ENCODE measurements at places on chromosomes 5 and 9.
A peak's percentile ranks its signal among the peaks of the same experiment; 100 is the strongest.

DNA sequence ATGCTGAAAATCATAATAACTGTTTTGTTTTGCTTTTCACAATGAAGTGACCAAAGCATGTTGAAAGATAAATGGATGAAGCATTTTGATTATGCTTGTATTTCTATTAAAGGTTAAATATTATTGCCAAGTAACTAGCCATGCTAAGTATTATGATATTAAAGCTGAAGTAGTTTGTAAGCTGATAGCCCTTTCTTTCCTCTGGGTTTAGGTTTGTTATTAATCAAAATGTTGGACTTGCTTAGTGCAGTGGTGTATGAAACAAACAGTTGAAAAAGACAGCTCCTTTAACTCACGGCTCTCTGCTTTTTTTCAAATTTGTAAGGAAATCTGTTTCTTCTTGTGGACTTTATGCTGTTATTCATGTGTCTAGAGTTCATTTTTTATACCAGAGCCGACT is 246.0 kb downstream of the CWC27 start:
- H3K36me3 ChIP-seq, result no peaks in the 10 kb centered on the region
- H3K4me1 ChIP-seq, result no peaks in the 10 kb centered on the region
- no peak overlapping the region for H3K27ac ChIP-seq
- no peaks in the 10 kb centered on the region for H3K27me3 ChIP-seq
- no peak for DNase-seq

- no peak for DNase-seq
- no peak overlapping the region for H3K27ac ChIP-seq
- H3K4me1 ChIP-seq, result no peaks in the 10 kb centered on the region
- no peak overlapping the region for H3K4me3 ChIP-seq
- no peaks in the 10 kb centered on the region for H3K36me3 ChIP-seq
These were observed 642 bp downstream of the CSF2 start for GRCh38 chr5:132074091-132074771.

- no peaks in the 10 kb centered on the region for H3K4me1 ChIP-seq
- H3K4me3 ChIP-seq, result no peak overlapping the region
- H3K27me3 ChIP-seq, result no peaks in the 10 kb centered on the region
- H3K27ac ChIP-seq, result no peak overlapping the region
These were observed 47.9 kb downstream of the TNFSF15 start for GRCh38 chr9:114757984-114758383.

- H3K27me3 ChIP-seq, result no peaks in the 10 kb centered on the region
- DNase-seq, result no peak
- no peak overlapping the region for H3K27ac ChIP-seq
- H3K4me1 ChIP-seq, result no peaks in the 10 kb centered on the region
These were observed 227.5 kb downstream of the AGTPBP1 start for GRCh38 chr9:85514256-85514655.

DNA sequence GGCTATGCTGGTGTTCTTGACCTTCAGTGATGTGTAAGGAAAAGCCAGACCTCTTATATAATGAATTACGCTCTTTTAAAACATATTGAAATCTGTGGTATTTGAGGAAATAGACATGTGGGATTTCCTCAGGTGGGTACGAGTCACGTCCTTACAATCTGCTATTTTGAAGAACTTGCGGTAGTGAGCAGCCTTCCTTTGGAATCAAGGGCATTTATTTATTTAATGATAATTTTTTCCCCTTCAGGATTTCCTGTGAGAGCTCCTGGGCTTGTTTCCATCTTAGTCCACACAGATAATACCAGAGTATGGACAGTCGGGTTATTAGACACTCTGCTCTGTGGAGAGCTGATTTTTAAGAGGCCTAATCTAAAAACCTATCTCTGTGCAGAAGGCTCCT is 167.9 kb downstream of the ARHGEF28 start:
- no peak overlapping the region for H3K27ac ChIP-seq
- no peak for DNase-seq
- no peaks in the 10 kb centered on the region for H3K4me1 ChIP-seq
- no peaks in the 10 kb centered on the region for H3K27me3 ChIP-seq

DNA sequence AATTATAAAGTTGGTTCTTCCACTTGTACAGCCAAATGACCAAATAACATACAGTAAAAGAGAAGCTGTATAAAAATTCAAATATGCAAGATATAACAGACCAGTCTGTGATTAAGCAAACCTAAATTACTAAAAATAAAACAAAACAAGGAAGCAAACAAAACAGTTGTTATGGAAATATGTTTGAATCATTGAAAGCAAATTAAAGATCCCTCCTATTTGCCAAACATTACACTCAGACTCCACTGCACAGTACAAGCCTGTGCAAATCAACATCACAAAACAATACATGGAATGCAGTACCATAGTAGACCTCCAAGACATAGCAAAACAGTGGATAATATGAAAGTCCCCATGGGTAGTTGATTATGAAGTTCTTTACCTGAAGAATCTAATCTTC is 288.1 kb upstream of the PTGER4 start:
- H3K36me3 ChIP-seq, result no peaks in the 10 kb centered on the region
- no peak overlapping the region for H3K27ac ChIP-seq
- no peak for DNase-seq
- H3K4me1 ChIP-seq, result no peaks in the 10 kb centered on the region
- H3K27me3 ChIP-seq, result no peaks in the 10 kb centered on the region

DNA sequence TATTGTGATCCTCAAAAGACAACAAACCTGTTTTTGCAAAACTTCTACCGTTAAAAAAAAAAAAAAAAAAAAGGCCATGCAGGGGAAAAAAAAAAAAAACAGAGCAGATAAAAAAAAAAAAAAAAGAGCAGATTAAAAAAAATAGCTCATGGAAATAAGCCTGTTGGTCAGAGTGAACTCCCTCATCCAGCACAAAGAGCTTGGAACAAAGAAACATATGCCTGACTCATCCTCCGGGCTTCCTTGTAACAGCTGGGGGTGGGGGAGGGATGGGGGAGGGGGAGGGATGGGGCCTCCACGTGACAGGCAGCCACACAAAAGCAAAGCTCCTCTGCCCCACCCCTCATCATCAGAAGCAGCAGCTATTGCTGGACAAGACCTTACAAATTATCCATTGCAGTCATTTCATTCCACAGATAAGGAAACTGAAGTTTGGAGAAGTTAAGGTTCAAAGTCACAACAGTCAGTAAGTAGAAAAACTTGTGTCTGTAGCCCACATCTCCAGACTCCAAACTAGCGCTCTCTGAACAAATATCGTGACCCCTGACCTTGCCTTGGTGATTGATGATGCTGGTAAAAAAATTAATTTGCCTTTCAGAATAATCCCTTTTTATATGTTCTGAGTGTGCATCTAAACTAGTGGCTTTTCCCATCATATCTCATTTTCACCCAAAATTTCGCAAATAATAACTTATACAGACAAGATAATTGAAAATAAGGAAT is 38.9 kb downstream of the SLC35D2 start:
- no peak overlapping the region for H3K4me3 ChIP-seq
- H3K27ac ChIP-seq, result no peak overlapping the region
- H3K27me3 ChIP-seq, result no peaks in the 10 kb centered on the region
- H3K36me3 ChIP-seq, result peaks cover 5% of the 10 kb centered on the region

DNA sequence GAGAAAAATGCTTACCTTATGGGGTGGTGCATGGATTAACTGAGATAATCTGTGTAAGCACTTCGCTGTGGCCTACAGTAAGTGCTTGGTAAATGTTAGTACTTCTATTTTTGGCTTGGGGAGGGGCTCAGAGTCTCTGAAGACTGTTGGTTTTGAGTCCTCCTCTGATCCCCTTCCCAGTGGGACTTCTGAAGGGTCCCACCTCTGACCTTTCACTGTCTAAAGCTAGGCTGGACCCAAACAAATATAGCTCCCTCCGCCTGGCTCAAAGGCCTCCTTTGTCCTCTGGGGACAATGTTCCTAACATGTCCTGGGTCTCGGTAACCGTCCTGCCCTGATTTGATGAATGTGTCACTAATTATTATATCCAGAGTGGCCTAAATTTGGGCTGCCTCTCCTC is 34.8 kb downstream of the CAMK2A start:
- no peaks in the 10 kb centered on the region for H3K4me1 ChIP-seq
- H3K27me3 ChIP-seq, result no peaks in the 10 kb centered on the region

DNA sequence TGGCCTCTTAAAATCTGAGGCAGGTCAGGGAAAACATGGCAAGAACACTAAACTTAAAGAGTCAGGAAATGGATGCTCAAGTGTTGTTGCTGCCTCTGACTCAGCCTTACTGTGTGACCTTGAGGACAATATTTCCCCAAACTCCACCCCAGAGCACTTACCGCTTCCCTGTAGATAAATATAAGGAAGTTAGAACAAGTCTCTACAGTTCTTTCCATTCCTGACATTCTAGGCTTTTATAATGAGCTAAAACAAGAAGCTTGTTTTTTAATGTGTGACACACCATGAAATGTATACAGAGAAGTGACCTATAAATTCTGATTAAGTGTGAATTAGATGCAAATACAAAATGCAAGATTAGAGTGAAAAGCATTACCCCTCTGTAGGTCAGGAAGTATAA is 129.3 kb downstream of the GRIA1 start:
- no peaks in the 10 kb centered on the region for H3K36me3 ChIP-seq
- DNase-seq, result no peak
- H3K27me3 ChIP-seq, result no peaks in the 10 kb centered on the region
- no peaks in the 10 kb centered on the region for H3K4me1 ChIP-seq
- H3K4me3 ChIP-seq, result no peak overlapping the region

DNA sequence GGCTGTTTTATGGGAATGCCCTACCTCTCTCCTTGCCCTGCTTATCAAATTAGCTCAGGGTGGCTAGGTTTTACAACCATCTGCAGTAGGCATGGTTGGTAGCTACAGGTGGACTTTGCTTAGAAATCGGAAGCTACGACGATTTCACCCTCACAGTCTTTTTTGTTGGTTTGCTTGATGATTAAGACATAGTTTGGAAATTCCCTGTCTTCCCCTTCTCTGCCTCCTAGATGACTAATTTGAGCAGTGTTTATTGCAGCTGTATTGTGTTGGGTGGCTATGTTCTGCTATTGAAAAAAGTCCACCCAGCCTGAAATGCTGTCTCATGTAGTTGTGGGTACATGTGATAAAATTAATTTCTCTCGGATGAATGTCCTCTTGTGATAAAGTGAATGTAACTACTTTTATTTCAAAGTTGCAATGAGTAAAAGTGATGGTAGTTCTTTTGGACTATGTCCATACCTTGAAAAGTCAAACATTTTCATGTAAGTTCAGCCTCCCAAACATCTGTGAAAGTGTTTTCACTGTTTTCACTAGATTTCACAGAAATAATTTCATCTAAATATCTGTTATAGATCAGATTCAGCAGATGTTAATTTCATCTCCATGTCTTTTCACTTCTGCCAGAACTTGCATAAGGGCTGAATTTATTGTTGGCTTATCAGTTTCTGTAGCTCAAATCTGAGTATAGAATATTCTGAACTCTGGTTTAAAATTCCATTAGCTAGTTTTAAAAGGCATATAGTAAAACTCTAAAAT is 37.3 kb upstream of the FYB1 start:
- H3K4me1 ChIP-seq, result no peaks in the 10 kb centered on the region
- no peaks in the 10 kb centered on the region for H3K27me3 ChIP-seq
- no peaks in the 10 kb centered on the region for H3K36me3 ChIP-seq

DNA sequence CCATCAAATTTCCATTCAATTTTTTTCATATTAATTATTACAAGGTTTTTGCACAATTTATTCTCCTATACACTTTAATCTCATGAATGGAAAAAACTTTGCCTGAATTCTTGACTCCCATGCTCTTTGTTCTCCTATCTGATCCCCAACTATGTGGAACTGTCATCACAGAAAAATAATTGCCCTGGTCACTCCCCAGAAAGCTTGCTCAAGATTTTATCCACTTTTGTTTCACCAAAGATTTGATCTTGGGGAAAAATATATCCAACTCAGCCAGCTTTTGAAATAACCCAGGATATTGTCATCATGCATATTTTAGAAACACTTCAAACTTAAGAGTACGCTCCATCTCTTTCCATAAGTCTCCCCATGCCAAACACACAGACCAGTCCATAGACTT is 77.7 kb upstream of the PPP2R2B start:
- no peak for DNase-seq
- no peaks in the 10 kb centered on the region for H3K4me1 ChIP-seq
- H3K27me3 ChIP-seq, result no peaks in the 10 kb centered on the region
- no peak overlapping the region for H3K4me3 ChIP-seq
- H3K27ac ChIP-seq, result no peak overlapping the region

GRCh38 chr9:19148187-19148586 is 20.9 kb upstream of the PLIN2 start:
- no peaks in the 10 kb centered on the region for H3K27me3 ChIP-seq
- H3K27ac ChIP-seq, result no peak overlapping the region
- no peak for DNase-seq
- no peak overlapping the region for H3K4me3 ChIP-seq
- no peaks in the 10 kb centered on the region for H3K4me1 ChIP-seq
- H3K36me3 ChIP-seq, result no peaks in the 10 kb centered on the region

GRCh38 chr5:18281947-18282581 is 647.8 kb downstream of the TAF11L14 start:
- H3K36me3 ChIP-seq, result no peaks in the 10 kb centered on the region
- no peaks in the 10 kb centered on the region for H3K27me3 ChIP-seq
- DNase-seq, result no peak
- no peak overlapping the region for H3K4me3 ChIP-seq

GRCh38 chr9:91196103-91196950 is 165.4 kb downstream of the AUH start:
- H3K27me3 ChIP-seq, result peaks cover 4% of the 10 kb centered on the region

GRCh38 chr5:122192497-122193496 is 63.5 kb downstream of the ZNF474 start:
- no peaks in the 10 kb centered on the region for H3K27me3 ChIP-seq
- no peak for DNase-seq
- H3K27ac ChIP-seq, result no peak overlapping the region
- no peaks in the 10 kb centered on the region for H3K36me3 ChIP-seq
- H3K4me1 ChIP-seq, result no peaks in the 10 kb centered on the region
- no peak overlapping the region for H3K4me3 ChIP-seq

GRCh38 chr9:113564498-113565237 is 101.1 kb downstream of the RGS3 start:
- H3K27ac ChIP-seq, result no peak overlapping the region
- no peaks in the 10 kb centered on the region for H3K36me3 ChIP-seq
- peak; percentile 76 for DNase-seq

DNA sequence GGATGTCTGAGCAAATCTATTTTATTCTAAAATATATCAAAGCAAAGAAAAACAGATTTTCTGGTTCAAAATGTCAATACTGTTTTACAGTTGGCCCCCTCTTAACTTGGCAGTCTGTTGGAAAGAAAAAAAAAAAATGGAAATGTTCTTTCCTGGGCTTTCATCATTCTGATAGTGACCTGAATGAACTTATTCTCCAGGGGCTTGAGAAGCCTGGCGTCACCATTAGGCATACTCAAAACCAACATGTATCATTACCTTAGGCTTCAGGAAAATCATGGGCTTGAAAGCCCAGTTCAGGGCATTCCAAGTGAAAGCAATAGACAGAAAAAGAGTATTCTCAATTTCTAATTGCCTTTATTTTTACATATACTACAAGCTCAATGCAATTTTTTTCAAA is 283.7 kb upstream of the PUM3 start:
- DNase-seq, result no peak
- no peak overlapping the region for H3K4me3 ChIP-seq
- no peaks in the 10 kb centered on the region for H3K4me1 ChIP-seq

Data from H9 (cell line).